ENCODE measurements at places on chromosomes 2 and 18.

DNA sequence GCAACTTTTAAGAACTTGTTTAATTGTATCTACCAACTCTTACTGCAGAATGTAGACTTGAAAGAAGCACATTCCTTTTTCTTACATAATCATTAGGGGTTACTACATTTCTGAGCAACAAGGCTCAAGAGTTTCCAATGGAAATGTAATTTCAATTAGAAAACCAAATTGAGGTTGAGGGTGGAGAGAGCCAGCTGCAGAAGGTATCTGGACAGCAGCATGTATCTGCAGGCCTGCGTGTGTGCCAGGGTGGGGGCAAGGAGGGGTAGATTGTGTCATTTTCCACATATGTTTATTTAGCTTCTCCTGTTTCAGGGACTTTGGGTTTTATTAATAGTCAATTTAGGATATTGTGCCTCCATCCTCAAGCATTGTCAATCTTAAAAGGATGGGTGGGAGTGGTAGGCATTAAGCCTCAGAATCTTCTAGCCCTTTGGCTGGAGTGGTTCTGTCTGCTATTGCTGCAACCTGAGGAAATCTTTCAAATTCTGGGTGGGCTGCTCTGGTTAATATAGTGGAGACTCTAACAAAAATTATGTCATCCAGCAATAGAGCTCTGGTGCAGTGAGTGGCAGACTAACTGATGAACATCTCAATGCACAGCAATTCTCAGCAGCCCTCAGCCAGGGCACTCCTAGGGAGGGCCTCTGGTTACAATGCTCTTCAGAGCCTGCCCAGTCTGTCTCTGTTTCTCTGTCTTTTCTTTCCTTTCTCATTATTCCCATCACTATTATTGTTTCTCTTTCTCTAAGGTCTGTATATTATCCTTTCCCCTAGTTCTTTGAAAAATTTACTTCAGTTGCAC lies 151.4 kb downstream of the RPIA start:
- no peak for DNase-seq

DNA sequence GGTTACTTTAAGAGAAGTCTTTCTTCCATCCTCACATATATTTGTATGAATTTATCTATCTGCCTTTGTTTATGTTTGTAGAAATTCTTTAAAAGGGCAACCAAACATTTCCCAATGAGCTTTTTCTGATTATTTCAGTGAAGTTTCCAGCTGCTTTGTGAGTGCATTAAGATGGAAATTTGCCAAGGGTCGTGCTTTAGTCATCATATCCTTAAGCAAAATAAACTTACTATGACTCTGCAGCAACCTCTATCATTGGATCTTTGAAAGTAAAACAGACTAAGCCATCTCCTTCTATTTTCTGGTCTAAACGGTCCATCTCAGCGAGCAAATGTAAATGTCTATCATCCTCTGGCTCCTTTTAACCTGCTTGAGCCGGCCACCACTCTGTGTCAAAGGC lies 489.3 kb downstream of the SOX11 start:
- no peak for DNase-seq

GRCh38 chr2:134161170-134161547 lies 92.7 kb upstream of the MGAT5 start:
- no peak for DNase-seq

DNA sequence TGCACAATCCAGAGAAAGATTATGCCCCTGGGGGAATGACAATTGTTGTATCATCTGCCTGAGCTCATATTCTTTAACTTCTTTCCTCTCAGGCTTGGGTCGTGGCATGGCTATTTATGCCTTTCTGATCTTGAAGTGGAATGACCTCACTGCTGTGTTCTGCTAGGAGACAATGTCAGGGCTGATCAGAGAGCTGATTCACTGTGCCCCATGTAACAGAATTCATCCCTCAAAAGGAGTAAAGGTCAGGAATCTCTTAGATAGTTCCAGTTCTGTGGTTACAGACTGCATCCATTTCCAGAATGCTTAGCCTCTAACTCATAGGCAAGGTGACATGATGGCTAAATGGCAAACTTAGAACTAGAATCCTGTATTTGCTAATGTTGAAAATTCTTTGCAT lies 511.7 kb upstream of the CNTNAP5 start:
- DNase-seq: no peak

- DNase-seq: no peak
Observed at GRCh38 chr2:69518841-69519240, 81.6 kb upstream of the NFU1 start.

DNA sequence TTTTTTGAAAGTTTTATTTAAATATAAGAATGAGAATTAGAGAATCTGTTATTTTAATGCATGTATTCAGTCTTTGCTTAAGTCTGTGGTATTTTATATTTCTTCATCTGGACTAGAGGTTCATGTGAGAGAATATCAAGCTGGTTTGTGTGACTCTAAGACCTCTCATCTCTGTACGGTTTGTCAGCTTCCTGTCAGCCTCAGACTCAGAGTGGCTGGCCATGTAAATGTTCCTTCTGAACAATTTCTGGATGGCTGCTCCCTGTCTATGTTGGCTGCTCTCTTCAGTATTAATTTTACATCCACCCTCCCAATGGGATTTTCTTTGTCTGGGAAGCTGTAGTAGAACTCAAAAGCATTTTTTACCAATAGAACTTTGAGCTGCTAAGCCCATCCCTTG lies 225.3 kb upstream of the THUMPD2 start:
- DNase-seq: no peak

- DNase-seq: no peak
Observed at GRCh38 chr2:133589456-133589855, 21.2 kb upstream of the NCKAP5 start.

DNA sequence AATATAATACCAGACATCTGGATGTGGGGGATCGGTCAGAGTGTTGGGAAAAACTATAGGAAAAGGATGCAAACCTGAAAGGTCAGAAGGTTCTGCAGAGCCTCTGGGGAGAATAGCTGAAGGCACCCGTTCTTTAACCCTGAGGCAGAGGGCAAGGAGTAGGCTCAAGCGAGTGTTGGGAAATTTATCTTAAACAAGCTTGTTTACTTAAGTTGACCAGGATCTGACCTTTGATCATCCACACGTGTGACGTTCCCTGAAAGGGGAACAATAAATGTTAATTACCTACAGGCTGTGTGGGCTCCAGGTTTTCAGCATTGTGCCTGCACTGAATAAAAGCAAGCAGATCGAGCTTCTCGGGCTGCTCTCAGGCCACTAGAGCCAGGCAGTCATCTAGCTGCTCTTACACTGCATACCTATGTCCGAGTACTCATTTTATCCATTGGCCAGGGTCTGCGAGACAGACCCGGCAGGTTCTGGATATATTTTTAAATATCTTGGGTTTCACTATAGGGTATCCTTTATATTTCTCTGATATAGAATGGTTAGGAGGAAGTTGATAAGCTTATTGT lies 400.6 kb upstream of the CHST9 start:
- DNase-seq: no peak

- no peak for DNase-seq
Observed at GRCh38 chr2:209305746-209306196, 118.1 kb upstream of the MAP2 start.

DNA sequence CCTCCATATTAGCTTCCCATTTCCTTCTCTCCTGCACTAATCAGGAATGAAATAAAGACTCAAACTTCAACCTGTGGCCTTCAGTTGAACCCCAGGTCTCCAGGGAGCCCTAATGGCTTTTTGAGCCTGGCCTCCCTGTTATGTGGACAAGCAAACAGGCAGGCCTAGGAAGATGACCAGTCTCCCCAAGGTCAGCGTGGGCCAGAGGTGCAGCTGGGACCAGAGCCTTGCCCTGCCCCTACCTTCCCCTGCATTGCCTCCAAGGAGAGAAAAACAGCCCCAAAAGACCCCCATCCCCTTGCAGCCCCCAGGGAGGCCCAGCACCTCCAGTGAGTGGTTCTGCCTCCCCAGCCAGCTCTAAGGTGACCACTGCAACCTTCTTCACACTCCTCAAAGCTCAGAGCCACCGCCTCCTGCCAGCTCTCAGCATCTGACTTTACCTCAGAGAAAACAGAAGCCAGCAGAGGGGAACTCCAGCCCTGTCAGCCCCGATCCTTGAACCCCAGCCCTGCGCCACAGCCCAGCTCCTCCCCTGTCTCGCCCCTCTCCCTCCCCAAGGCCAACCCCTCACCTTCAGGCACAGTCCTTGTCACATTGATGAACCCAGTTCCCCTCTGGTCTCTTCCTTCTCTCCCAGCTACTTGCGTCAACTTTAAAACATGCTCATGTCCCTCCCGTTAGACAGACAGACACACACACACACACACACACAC lies 59.5 kb upstream of the ID2 start:
- DNase-seq: no peak

GRCh38 chr2:100289020-100289419 lies 33.3 kb downstream of the LONRF2 start:
- no peak for DNase-seq

- no peak for DNase-seq
Observed at GRCh38 chr18:5620289-5620688, 76.5 kb upstream of the EPB41L3 start.

DNA sequence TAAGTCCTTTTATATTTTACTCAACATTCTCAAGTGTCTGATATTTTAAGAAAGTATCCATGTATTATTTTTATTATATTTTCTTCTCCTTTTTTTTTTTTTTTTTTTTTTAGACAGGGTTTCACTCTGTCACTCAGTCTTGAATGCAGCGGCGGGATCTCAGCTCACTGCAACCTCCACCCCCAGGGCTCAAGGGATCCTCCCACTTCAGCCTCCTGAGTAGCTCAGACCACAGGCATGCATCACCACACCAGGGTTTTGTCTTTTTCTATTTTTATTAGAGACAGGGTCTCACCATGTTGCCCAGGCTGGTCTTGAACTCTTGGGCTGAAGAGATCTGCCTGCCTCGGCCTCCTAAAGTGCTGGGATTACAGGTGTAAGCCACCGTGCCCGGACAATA lies 212.1 kb downstream of the TCF4 start:
- DNase-seq: no peak

DNA sequence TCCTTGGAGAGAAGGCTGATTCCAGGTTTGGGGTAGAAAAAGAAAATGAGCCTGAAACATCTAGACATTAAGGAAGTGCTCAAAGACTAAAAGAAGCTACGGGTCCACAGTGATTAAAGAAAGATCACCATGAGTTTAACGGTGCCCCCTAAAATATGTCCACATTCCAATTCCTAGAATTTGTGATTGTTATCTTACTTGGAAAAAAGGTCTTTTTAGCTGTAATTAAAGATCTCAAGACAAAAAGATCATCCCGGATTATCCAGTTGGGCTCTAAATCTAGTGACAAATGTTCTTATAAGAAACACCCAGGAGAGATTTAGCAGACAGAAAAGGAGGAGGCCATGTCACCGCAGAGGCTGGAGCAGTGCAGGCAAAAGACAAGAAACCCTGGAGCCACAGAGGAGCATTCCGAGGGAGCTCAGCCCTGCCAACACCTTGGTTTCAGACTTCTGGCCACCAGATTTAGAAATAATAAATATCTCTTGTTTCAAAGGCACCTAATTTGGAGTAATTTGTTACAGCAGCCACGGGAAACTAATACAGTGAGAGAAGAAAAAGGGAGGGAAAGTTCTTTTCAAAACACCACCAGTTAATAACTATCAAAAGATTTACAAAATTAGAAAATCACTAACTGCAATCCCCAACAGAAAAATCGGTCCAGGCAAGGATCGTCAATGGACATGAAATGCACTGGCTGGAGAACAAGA lies 8.5 kb downstream of the UXS1 start:
- DNase-seq: no peak

GRCh38 chr18:77321823-77322805 lies 72.5 kb downstream of the GALR1 start:
- no peak for DNase-seq

DNA sequence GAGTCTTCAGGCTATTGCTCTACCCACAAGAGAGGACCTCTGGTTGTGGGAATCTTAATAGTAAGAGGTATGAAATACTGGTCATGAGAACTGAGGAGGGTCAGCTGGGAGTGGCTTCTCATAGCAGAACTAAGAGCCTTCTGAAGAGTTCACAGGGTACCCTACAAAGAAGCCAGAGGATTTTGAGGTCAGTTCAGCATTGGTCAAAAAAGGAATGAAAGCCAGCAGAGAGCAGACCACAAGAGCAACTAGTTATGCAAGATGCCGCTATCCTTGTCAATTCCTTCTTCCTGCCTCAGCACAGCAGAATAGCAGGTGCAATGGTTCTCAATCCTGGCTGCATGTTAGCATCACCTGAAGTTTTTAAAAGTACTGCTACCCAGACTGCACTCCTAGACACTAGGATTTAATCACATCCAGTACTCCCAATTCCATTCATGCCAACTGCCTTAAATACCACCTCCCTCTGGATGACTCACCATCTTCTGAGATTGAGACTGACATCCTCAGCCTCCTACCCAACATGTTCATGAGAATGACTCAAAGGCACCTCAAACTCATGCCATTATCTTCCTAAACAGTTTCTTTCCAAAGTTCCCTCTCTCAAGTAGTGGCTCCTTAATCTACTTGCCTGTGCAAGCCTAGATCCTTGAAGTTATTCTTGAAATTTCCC lies 81.0 kb upstream of the RBMS1 start:
- DNase-seq: no peak

GRCh38 chr2:223121283-223121682 lies 69.3 kb downstream of the KCNE4 start:
- no peak for DNase-seq

- DNase-seq: no peak
Observed at GRCh38 chr2:217671871-217672270, 330.9 kb downstream of the TNS1 start.

- peak; percentile 1 for DNase-seq
Observed at GRCh38 chr18:23661735-23662308, 889 bp downstream of the ANKRD29 start.

GRCh38 chr2:229832510-229832898 lies 89.3 kb downstream of the TRIP12 start:
- DNase-seq: no peak

GRCh38 chr2:117771969-117772630 lies 42.4 kb upstream of the DDX18 start:
- DNase-seq: no peak

GRCh38 chr2:70087702-70088597 lies 673 bp downstream of the PCBP1 start:
- DNase-seq: peak; percentile 59

- DNase-seq: no peak
Observed at GRCh38 chr2:73828389-73828817, 358 bp upstream of the STAMBP start.

GRCh38 chr2:15919716-15920434 lies 20.5 kb upstream of the MYCN start:
- DNase-seq: no peak

GRCh38 chr2:241091201-241091600 lies 10.9 kb downstream of the MTERF4 start:
- DNase-seq: no peak

- no peak for DNase-seq
Observed at GRCh38 chr18:74975001-74975400, 233.9 kb downstream of the PTGR3 start.

GRCh38 chr2:121831841-121832240 lies 76.4 kb downstream of the TSN start:
- DNase-seq: no peak

- DNase-seq: no peak
Observed at GRCh38 chr2:215874418-215874817, 138.9 kb downstream of the MREG start.

DNA sequence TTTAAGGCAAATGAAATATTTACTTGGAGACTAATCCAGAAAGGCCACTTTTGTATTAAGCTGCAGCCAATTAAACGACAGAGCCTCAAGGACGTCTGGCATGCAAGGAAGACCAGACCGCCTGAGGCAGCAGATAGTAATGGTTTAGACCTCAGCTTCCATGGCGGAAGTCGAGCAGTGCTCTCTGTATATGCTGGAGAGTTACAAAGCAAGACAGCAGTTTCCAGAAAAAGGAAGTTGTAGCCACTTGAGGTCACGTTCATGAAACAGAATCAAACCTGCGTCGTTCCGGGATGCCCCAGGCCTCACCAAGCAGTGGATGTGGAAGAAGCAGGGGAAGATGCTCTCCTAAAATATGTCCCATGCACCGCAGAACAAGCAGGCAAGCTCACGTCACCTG lies 142.0 kb downstream of the PTGR3 start:
- no peak for DNase-seq
